ENCODE measurements at places on chromosomes 7 and 10.

GRCh38 chr10:21572578-21572977 is 38.5 kb downstream of the MLLT10 start:
- DNase-seq, result peak; percentile 31

DNA sequence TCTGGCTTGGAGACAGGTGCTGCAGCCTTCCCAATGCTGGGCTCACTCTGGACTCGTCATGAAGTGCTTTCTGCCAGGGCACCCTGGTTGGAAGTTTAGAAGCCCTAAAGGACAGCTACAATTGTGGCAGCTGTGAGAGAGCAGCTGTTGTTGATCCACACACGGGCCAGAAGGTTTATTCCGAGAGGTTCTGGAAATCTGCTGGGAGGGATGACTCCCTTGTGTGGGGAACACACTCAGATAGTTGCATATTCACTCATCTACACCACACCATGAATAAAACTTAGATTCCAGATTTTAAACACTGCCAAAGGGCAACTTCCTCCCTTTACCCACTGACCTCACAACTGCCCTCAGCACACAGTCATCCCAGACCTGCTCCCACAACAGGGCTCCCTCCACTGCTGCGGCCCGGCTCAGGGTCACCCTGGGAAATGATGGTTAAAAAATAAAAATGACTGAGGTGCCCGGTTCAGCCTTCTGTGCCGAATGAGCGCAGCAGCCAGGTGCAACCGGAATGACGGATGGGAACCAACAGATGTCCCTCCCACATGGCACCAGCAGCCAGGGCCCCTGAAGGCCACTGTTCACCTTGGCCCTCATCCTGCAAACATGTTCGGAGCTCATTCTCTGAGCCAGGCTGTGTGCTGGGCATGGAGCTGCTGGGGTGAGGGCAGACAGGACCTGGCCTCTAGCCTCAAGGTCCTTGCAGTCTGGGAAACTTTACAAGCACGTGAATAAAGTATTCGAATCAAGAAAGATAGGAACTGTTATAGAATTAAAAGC is 40.2 kb downstream of the ASB13 start:
- DNase-seq, result no peak

DNA sequence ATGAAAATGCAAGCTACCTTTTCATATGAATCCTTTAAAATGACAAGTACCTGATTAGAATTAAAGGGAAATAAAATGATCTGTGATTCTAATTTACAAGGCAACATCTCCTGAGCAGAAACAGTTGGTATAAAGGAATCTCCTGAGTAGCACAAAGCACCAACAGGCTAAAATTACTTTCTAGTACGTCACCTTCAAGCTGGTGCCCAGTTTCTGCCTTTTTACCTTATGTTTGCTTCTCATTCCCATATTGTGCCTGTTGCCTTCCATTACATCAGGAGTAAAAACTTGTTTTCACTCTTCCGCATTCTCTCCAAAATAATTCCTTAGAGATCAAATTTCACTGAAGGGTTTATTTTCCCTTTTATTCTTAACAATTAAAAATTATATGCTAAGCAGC is 587.1 kb upstream of the KCND2 start:
- DNase-seq, result no peak

DNA sequence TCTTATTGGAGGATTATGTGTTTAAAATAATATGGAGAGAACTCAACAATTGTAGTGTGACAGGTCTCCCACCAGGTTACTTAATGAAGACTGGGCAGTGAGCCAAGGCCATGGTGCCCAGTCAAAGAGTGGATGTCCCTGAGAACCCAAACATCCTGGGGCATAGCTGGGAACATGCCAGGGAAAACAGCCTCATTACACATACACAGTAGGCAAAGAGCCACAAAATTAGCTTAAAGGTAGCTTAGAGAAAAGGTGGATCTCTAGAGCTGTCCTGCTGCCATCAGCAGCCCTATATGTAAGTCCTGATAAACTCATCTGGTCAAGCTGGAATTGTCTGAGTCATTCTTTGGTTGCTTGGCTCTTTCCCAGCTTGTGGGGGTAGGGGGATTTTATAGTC is 287.8 kb downstream of the PHF14 start:
- DNase-seq, result no peak

GRCh38 chr7:119037941-119038340 is 813.4 kb downstream of the ANKRD7 start:
- DNase-seq, result no peak

DNA sequence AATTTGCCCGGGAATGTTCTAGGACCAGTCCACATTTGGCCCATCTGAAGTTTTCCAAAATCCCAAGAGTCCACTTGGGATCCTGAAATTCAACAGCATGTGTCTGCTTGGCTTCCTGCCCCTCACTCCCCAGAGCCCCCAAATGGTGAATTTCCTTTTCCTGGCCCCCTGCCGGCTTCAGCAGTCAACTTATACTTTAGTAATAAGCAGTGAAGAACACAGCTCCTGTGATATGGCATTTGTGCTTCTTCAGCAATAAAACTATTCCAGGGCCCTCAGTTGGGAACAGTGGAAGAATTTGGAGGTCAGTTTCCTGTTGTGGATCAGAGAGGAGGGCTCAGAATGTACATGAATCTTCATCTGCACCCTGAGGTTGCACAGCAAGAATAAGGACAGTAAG is 51.1 kb downstream of the PRF1 start:
- no peak for DNase-seq

DNA sequence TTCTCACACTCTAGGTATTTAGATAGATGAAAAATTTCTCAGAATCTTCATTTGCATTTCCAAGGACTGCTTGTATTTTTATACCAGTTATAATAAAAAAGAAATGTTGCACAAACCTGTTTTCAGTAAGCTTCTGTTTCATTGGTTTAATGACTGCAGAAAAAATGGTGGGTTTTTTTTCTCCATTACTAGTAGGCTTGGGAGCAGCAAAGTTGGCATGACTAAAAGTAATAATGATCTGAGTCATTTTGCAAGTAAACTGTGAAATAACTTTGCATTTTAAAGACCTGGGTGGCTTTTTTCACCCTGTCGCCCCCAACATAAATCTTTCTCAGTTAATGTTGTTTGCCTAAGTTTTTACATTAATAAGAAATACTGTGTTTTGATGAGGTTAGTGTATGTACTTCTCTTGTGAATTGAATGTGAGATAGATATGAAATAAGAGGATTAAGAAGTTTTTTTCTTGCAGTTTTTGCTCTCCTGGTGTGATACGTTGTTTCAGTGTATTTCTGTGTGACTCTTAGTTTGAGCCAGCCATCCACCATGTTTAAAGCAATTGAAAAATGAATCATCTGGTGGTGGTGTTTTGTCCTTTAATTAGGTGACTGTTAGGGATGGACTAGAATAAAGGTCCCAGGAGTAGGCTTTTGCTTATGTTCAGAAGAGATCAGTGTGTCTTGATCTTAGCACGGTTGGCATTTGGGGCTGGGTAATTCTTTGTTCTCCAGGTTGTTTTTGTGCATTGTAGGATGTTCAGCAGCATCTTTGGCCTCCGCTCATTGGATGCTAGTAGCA is 1.8 kb downstream of the GNAI1 start:
- no peak for DNase-seq

DNA sequence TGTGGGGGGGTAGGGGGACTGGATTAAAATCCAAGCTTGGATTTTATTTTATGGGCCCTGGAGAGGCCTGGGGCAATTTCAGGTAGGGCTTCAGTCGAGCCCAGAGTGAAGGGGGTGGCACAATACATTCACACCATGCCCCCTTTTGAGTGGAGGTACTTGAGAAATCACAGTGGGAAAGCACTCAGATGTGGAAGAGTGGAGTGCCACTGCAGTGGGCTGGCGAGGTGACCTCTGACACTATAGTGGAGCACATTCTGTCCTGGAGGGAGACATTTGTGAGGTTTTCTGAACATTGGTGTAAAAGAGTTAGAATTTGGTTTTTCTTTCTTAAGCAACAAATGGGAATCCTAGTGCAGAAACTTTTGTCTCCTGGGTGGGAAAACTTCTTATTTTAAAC is 143.2 kb downstream of the WNT2 start:
- no peak for DNase-seq

GRCh38 chr10:119625570-119626280 is 25.5 kb upstream of the BAG3 start:
- DNase-seq, result no peak

DNA sequence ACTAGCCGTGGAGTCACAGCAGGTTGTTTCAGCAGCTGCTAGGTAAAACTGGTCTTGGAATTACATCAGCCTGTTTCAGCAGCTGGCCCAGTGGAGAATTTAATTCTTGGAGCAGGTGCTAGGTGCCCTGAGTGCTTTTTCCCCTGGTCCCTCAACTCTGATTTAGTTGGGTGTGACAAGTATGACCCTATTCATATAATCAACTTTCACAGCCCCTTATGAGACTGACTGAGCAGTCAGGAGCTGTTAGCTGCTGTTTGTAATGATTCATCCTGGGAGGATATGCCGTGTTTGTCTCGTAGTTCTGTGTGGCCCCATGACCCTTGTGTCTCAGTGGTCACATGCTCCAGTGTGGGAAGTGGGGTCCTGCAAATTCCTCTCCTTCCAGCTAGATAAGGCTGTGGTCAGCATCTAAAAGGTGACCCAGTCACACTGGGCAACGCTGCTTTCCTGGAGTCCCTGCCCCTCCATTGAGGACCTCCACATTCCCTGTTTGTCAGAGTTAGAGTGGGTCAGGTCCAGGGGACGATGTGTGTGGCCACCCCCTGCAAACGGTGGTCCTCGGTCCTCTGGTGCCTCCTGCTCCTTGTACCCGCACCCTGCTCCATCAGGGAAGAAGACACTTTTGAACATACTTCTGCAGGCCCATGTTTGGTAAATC is 28.3 kb downstream of the TBATA start:
- DNase-seq, result no peak

DNA sequence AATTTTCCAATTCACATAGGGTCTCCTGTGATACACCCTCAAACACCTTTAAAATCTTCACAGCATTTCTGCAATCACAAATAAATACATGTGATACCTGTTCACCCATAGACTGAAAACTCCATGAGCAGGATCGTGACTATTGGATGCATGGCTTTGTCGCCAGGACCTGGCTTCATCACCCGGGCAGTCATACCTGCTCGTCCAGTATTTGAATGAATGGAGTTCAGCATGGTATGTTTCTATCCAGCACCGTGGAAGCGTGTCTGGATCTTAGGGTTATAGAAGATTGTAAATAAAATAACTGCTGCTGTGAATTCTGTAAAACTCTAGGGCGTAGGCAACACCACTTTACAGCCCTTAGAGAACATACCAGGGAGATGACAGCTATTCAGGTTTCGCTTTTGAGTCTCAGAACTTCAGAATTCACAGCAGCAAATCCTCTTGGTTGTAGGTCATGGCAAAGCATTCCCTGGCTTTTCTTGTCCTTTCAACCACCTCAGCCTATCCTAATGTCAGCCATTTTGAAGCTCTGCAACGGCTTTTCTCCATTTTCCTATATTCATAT is 47.4 kb upstream of the USP6NL start:
- no peak for DNase-seq

DNA sequence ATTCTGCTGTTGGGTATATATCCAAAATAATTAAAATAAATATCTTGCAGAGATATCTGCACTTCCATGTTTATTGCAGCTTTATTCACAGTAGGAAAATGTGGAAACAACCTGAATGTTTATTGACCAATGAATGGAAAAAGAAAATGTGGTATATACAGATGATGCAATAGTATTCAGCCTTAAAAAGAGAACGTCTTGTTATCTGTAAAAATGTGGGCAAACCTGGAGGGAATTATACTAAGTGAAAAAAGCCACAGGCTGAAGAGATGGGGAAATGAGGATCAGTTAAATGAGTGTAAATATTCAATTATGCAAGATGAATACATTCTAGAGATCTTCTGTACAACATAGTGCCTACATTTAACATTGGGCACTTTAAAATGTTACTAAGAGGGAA is 766.1 kb upstream of the IGFBP3 start:
- no peak for DNase-seq

- no peak for DNase-seq
These were observed 561.7 kb downstream of the KCNMA1 start for GRCh38 chr10:77075926-77076325.

DNA sequence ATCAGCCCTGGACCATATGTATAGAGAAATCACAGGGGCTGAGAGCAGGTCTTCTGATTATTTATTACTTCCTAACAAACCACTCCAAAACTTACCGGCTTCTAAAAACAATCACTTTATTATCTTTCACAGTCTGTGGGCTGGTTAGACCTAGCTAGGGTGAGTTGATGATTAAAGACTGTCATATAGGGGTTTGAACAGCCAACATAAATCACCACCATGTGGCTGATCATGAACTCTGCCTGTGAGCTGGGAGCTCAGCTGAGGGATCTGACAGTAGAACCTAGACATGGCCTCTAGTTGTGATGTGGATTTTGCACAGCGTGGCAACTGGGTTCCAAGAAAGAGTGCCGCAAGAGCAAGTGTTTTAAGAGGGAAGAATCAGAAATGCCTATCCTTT is 305.4 kb downstream of the CSTF2T start:
- DNase-seq, result no peak

- no peak for DNase-seq
These were observed 120.3 kb downstream of the BUB3 start for GRCh38 chr10:123274306-123275135.

DNA sequence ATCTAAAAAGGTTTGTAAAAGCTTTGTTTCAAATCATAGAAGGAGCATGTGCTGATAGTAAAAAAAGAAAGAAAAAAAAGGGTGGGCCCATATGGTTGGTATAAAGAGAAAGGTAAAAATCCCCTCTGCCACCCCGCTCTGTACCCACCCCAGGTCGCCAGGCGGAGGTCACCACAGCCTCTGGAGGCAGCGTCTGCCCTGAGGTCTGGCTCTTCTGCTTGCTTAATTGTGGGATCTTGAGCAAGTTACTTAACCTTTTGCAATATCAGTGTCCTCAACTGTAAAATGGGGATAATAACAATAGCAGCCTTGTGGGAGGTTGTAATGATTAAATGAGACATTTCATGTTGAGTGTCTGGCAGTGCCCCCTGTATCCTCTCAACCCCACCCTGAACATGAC is 10.7 kb upstream of the PCBD1 start:
- no peak for DNase-seq

DNA sequence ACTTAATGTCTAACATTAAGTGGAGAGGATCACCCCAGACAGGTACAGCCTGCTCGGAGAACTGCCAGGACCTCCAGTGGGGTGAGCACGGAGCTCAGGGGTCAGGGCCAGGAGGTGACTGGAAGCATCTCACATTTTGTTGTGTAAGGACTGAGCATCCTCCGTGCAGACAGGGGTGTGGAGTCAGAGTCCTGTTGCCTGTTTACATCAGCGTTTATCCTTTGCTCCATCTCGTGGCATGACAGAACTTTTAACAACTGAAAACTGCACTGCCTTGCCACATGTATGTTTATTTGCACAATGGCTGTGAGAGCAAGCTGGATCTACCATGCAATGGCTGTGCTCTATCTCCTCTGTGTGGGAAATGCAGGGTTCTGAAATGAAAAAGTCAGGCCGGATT is 175.4 kb upstream of the AKR1E2 start:
- DNase-seq, result peak; percentile 39

- no peak for DNase-seq
These were observed 91.8 kb upstream of the KMT2C start for GRCh38 chr7:152527610-152528032.

- DNase-seq, result no peak
These were observed 17.2 kb upstream of the CROT start for GRCh38 chr7:87328281-87328680.

- DNase-seq, result no peak
These were observed 41.0 kb downstream of the KAT6B start for GRCh38 chr10:74867351-74867750.
